Stimulated activated CD8-positive, alpha-beta memory T cell treated with anti-CD3 and anti-CD28 coated beads, Interleukin-4, amount 100 ng/mL, for 1 hour (primary cell): ENCODE measurements at places on chromosomes 11 and 22.

DNA sequence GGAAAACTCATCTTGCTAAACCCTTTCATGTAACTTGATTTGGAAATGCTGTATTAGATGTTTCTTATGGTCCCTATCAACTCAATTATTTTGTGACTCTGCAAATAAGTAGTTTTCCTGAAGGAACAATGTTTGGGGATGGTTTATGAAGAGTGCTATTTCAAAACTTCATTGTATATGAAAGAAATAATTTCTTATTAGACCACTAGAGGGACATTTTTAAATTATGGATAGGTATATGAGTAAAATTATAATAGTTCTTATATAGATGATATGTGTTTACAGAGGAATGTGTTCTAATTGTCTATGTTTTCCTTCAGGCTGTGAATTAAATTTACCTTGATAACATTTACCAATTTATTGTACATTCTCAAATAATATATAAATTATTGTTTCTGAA is 509.4 kb upstream of the RAG2 start:
- DNase-seq, result no peak

- DNase-seq, result no peak
Measured at GRCh38 chr22:22883090-22883727, 4.4 kb upstream of the IGLL5 start.

DNA sequence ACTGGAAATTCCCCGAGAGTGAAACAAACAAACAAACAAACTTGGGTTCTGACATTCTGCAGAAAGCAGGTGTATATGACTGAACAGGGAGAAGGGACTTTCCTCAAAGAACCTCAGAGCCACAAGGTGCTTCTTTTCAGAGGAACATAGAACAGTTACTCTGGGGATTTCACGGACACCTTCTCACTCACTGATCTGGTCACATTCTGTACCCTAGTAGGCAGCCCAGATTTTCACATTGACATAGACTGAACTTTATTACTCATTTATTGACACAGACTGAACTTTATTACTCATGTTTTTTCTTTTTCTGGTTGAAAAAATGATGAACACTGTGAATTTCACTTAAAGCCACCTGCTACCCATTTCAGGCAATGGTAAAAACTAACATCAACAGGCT is 263.0 kb downstream of the OPCML start:
- no peak for DNase-seq

- DNase-seq, result no peak
Measured at GRCh38 chr11:110883256-110883655, 171.0 kb upstream of the ARHGAP20 start.

GRCh38 chr22:40660730-40661129 is 18.6 kb upstream of the MCHR1 start:
- no peak for DNase-seq

- no peak for DNase-seq
Measured at GRCh38 chr22:32864041-32864440, 62.5 kb downstream of the TIMP3 start.

DNA sequence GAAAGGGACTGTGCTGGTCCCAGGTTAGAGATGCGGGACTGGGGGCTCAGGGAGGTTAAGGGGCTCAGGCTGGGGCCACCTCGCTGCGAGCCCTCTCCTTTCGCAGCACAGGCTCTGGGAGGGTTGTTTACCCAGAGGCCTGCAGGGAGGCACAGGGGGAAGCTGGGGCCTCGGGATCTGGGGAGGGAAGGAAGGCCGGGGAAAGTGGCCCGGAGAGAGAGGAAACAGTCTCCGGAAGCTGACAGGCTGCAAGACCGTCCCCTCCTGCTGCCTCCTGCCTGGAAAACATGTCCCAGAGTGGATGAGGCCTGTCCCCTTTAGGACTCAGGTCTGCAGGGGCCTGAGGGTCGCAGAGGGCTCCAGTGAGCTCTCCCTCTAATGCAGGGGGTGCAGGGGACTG is 45.4 kb downstream of the MYO7A start:
- no peak for DNase-seq

DNA sequence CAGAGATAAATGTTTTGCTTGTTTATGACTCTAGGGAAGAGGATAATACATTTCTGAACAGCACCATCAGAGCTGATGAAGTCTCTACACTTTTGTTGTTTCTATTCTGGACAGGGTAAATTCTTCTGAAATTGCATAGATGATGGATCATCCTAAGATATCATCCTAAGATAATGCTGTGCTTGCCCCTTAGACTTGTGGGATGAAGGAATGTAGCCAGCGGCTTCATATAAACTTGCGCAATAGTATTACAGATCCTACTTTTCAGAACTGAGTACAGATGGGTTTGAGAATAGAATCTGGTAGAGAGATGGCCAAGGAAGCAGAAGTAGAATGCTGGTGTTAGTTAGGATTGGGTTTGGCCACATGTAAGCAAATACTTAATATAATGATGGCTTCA is 61.0 kb downstream of the NCAM1 start:
- DNase-seq, result no peak

DNA sequence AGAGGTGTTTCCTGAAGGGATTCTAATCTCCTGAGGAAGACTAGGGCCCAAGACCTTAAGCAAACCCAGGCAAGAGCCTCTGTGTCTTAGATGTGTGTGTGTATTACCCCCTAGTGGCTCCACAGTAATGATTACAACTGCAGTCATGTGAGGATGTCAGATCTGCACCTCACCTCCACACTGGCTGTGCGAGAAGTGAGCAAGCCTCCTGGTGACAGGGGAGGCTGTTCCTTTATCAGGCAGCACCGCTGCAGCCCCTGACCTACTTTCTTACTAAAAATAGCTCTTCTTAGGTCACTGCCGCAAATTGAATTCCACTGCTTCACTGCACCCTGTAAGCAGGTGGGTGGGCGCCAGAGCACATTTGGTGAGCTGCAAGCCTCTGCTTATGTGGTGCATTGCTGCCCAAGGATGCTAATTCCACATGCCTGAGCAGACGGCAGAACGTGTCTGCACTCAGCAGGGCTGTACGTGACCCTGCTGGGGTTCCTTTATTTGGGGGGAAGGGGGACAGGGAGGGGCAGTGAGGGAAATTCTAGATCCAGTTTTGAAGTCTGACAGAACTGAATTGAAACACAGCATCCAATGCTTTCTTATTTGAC is 112.4 kb downstream of the KCNC1 start:
- DNase-seq, result no peak

GRCh38 chr11:112024178-112024772 is 933 bp upstream of the DLAT start:
- no peak for DNase-seq

DNA sequence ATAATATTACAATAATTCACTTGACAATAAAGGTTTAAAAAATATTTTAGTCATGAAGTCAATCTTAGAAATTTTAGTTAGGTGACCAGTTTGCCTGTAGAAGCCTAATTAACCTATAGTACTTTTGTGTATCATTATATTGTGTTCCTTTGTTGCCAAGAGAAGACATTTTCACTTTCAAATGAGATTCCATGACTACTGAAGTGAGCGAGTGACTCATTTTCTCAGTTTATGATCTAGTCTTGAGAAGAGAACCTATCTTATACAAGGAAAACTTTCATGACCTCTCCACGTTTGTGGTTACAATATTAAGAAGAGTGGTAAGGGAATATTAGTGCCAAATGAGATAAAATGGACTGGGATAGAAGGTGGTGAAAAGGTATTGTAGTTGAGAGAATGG is 423.9 kb upstream of the CHORDC1 start:
- no peak for DNase-seq

DNA sequence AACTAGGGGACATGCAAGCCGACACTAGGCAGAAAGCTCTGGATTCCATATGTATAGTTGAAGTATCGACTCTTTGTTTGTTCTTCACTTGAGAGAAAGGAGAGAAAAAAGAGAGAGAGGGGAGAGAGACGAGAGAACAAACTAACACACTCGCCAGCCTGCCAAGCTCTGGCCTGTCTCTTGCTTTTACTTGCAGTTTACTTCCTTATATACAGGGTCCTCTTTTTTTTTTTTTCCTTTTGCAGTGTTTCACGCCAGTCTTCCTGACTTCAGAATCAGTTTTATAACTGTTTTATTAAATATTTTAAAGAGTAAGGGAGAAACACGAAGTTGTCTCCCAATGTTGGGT is 19.9 kb downstream of the TEAD1 start:
- no peak for DNase-seq

- no peak for DNase-seq
Measured at GRCh38 chr11:117662671-117663269, 134.2 kb downstream of the DSCAML1 start.

GRCh38 chr11:127943763-127944162 is 643.6 kb downstream of the ETS1 start:
- DNase-seq, result no peak

DNA sequence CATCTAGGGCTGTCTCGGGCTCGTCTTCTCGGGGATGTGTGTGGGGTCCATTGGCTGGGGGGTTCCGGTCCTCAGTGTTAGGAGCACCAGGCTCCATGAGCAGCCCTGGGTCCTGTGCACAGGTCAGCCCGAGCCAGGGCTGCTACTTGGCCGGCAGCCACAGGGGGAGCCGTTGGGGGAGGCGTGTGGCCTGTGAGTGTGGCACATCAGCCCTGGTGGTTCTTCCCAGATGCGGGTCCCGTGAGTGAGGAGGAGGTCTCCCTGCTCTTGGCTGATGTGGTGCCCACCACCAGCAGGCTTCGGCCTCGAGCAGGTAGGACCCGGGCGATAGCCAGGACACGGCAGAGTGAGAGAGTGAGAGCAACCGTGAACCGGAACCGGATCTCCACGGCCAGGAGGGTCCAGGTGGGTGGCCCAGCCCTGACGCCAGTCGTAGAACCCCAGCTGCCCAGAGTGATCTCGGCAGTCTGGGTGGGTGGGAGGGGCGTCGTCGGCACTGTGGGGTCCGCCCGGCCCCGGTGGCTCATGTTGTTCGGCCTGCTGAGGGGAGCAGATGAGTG is 18.5 kb downstream of the IRF7 start:
- no peak for DNase-seq

DNA sequence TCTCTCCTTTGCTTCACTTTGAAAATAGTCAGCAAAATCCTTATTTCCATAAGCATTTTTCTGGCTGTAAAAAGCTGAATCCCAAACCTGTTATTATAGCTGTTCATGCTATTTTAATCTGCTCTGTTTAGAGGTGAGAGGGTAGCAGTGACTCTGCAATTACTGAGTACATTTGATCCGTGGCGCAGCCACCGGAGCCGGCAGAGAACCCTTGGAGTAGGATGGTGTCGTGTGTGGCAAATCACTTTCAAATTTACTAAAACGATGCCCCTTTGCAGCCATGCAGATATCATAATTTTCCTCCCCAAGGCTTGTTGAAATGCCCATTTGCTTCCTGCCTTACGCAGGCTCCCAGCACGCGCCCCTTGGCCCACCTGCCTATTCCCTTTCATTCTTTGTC is 69.6 kb downstream of the ZBTB16 start:
- DNase-seq, result no peak

GRCh38 chr22:44254811-44255210 is 57.9 kb downstream of the SHISAL1 start:
- no peak for DNase-seq

GRCh38 chr22:28505416-28506149 is 174.1 kb downstream of the TTC28 start:
- no peak for DNase-seq

DNA sequence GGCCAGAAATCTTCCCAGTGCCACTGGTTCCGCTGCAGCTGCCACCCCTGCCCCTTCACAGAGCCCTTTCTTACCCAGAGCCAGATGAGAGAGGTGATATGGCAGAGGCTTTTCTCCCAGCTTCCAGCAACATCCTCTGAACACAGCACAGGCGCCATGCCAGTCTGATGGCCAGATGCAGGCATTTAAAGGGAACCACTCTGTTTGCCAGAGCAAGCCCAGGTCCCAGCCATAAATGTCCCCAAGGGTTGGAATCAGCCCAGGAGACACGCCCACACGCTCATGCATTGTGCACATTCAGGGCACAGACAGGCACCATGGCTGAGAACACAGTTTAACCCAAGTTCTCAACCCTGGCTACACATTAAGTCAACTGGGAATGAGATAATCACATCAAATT is 114.3 kb upstream of the CSNK2A3 start:
- no peak for DNase-seq

DNA sequence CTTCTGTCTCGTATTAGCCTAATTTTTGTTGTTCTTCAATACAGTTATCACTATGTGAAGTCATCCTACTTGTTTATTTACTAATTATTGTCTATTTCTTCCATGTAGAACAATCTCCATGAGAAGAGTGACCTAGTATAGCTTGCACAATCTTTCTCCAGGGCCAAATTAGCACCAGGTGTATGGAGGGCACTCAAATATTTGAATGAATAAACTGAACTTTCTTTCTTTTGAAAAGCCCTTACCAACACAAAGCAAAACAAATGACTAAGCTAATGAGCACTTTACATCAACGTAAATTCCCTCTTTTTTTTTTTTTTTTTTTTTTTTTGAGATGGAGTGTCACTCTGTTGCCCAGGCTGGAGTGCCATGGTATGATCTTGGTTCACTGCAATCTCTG is 34.2 kb downstream of the ABTB2 start:
- no peak for DNase-seq

- DNase-seq, result no peak
Measured at GRCh38 chr11:36763187-36763586, 165.2 kb upstream of the RAG2 start.

DNA sequence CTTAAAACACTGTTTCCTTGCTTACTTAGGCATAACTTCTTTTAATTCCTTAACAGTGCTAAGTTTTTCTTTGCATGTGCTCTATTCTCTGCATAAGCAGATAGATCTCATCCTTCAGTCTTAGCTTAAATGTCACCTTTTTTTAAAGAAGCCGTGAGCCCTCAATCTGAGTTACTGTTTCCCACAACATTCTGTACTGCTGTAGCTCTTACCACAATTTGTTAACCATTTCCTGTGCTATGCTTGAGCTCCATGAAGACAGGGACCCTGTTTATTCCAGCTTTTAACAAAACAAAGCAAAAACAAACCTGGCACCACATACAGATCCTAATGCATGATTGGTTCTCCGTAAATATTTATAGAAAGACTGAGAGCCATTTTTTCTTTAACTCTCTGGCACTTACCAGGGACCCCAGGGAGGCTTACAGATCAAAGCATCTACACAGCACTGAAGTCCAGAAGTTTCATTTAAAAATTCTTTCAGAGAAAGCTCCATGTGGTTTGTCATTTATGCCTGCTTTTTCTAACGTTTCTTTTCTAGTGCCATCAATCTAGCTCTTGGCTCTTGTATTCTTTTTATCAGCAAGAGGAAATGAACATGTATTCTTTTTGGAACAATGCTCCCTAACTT is 74.9 kb downstream of the DYNC2H1 start:
- DNase-seq, result no peak

DNA sequence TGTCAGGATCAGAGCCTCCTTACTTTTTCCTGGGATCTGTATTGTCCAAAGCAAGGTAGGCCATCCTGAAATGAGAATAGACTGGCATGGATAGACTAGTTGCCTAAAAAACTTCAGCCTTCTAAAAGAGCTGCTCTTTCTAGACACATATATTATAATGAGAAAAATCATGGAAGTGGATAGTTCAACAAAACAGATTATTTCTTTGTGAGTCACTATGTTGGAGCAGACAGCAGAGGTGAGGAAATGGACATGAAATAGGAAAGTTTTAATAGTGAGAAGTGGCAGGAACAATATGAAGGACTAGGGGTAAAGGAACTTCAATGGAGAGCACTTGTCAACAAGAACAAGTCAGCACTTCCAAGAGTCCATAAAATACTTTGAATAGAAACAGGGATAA is 101.9 kb upstream of the ANO3 start:
- no peak for DNase-seq
